Stimulated activated naive CD4-positive, alpha-beta T cell treated with Interleukin-2 at 50 U/mL for 16 hours (primary cell): ENCODE measurements at places on chromosomes 3 and 15.

DNA sequence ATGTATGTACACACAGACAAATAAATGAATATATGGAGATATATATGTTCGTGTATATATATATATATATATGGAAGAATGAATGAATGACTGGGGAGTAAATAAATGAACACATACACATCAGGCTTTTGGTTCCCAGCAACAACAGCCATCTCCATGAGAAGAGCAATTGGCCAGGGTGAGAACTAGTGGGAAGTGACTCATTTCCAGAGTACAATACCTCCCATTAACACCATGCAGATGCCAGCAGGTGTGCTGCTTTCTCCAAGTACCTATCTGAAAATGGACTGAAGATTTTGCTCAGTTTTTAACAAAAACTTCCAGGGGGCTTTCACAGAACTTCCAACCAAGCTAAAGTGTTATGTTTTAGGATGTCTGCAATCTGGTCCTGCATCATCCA is 179.8 kb upstream of the SLC2A2 start:
- DNase-seq, result no peak

- DNase-seq, result no peak
These were observed 54.2 kb upstream of the ARHGEF3 start for GRCh38 chr3:56855856-56856512.

DNA sequence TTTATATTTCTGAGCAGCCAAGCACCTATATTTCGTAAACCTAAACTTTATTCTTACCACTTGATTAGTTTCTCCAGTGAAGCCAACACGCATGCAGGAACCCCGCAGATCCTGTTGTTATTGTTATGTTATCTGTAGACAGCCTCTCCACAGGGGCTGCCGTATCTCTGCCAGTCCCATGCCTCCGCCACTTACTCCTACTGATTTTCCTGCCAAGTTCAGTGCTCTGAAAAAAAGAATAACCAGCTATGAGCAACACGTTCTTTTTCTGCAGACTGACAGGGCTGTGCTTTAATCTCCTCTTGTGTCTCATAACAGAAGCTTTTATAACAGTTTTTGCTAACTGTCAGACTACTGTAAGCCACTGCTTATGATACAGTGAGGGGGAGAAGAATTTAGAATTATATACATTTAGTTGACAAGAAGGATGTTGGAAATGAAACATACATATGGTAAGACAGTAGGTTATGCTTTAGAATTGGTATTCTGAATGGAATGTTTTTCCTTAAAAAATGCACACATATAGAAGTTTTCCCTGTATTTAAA is 347.4 kb downstream of the SI start:
- no peak for DNase-seq

DNA sequence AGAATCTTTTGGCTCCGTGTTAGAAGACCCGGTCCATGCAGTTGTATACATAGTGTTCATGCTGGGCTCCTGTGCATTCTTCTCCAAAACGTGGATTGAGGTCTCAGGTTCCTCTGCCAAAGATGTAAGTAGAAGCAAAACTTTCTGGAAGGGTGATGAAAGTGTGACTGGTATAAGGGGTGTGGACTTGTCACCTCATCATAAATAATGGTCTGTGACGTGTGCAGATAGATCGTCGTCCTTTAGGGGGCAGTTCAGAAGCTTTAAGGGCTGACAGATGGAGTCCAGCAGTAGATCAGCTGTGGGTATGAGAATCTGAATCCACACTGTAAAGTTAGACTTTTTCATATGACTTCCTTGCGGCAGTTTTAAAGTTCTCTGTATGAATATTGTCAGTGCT is 15.3 kb downstream of the SEC61A1 start:
- no peak for DNase-seq

DNA sequence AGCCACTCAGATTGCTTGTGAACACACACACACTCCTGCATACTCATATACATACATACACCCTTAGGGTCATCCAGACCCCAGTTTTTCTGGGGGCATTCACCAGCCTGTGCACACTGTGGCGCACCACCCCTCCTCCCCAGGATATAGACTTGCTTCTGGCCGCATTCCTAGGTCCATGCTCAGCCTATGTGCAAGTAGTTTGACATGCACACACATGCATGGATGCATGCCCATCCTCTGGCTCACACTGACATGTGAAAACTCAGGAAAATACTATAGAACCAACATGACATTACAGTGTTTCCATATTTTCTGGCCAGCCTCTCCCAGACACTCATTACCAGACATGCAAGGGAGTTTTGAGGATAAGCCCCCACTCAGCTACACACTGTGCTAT is 79.3 kb upstream of the POLG start:
- no peak for DNase-seq

GRCh38 chr3:132995971-132996370 is 42.2 kb upstream of the TMEM108 start:
- no peak for DNase-seq
